ENCODE measurements at places on chromosomes 3 and 15. TPM values are rescaled to one million over a fixed set of nuclear protein-coding genes. Genes with fewer than 3 reads are reported as not detected.

DNAH12 gene
- 0.06 TPM for total RNA-seq

WDR73 gene
- 23.8 TPM for total RNA-seq

FOXB1 gene
- 0.57 TPM for total RNA-seq

NPTN gene
- total RNA-seq: 50.6 TPM

BNIP2 gene
- total RNA-seq: 75.2 TPM

PGBD4 gene
- total RNA-seq: 3.8 TPM
